Osteocyte (in vitro differentiated cells): ENCODE measurements at places on chromosomes 1 and 21. TPM values are rescaled to one million over a fixed set of nuclear protein-coding genes. Genes with fewer than 3 reads are reported as not detected.

DNA sequence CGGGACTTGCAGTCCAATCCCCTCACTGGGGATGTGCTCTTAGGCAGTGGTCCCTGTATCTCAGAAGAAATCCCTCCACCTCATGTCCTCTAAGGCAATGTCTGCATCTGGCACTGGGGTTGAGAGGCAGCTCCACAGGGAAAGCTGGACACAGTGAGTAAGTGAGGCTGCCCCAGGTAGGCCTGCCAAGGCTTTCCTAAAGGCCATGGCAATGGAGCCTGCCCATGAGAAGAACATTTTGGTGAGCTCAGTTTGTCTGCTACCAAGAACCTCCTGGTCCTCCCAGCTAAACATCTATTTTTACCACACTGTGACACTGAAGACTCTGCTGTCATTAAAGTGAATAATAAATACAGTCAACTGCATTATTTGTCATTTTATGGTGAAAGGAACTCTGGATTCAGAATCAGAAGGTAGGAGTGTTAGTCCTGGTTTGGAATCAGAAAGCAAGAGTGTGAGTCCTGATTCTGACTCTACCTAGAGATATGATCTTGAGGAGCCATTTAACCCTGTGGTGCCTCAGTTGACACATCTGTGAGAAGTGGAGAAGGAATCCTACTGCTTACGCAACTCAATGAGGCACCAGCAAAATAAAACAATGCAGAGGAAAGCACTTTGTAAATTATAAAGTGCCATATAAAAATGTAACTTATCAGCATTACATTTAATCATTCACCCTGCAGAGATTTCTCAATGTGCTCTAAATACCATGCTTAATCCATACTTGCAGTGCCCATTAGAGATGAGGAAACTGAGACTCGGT lies 41.0 kb downstream of the TBX15 start:
- no peaks in the 10 kb centered on the region for H3K36me3 ChIP-seq
- no peaks in the 10 kb centered on the region for H3K27me3 ChIP-seq
- no peaks in the 10 kb centered on the region for H3K4me1 ChIP-seq
- DNase-seq = no peak

DNA sequence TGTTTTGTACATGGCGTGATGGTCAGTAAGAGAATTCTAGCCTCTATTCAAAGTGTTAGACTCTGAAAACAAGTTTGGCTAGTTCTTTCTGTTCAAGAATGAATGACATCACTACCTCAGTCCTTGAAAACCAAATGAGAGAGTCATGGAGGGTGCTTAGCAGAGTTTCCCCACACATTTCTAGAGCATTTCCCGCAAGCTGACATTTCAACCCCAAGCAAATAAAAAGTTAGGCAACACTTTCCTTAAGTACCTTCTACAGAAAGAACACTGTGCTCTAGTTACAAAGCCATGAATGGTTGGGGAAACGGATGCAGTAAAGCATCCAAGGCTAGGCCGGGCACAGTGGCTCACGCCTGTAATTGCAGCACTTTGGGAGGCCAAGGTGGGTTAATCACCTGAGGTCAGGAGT lies 47.9 kb upstream of the SLC44A3 start:
- no peak overlapping the region for H3K27ac ChIP-seq
- H3K27me3 ChIP-seq = no peaks in the 10 kb centered on the region
- H3K4me1 ChIP-seq = peaks cover 18% of the 10 kb centered on the region
- H3K36me3 ChIP-seq = peaks cover 2% of the 10 kb centered on the region
- no peak overlapping the region for H3K4me3 ChIP-seq

DNA sequence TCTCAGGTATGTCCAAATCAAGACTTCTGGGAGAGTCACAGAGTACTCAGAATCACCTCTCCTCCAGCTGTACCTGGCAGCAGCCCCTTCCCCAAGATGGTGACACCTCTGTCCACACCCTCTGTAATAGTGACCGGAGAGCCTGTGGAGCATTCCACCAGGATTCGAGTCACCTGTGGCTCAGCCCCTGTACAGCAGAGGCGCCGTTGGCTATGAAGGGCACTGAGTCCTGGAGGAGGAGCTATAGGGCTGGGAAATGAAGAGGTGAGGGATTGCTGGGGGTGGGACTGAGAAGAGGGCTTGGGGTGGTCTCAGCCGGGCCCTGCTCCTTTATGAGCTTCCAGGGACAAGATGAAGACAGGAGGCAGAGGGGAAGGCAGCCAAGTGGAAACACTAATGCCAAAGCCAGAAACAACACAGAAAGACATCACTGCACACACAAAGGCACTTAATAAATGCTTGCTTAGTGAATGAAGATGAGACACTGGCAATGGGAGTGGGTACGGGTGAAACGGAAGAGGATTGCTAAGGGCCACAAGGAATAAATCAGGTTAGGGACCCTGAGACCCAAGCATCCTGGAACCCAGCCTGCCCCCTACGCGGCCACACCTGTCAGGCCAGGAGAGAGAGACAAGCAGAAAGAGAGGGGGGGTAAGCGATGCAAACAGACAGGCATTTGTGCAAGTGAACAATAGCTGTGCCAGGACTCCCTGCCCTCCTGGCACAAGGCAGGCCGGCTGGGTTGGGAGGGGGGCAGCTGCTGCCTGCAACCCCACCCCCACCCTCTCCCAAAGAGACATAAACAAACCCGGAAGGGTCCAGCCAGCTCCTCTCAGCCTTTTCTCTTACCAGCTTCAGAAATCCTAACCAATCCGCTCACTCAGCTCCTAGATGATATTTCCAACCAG lies 3.9 kb downstream of the ARHGEF2 start:
- DNase-seq = no peak
- H3K27ac ChIP-seq = peak overlapping the region; percentile 98
- H3K27me3 ChIP-seq = no peaks in the 10 kb centered on the region
- peak overlapping the region; percentile 88 for H3K4me3 ChIP-seq
- peaks cover 82% of the 10 kb centered on the region for H3K4me1 ChIP-seq

DNA sequence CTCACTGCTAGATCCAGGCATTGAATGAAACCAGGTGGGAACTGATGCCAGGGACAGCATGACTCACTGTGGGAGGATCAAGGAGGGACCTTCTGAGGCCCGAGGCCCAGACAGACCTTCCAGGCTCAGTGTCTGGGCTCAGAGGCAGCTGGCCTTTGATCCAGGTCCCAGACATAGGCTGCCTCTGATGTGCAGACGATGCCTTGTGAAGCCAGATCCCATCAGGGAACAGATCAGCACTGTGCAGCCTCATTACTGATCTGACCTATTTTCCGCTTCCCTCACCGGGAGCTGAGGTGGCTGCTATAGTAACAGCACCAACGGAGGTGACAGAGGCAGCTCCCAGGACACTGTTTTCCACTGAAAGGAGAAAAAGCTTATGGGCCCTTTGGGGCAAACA lies 399.5 kb downstream of the MATN1 start:
- H3K27ac ChIP-seq = no peak overlapping the region
- H3K27me3 ChIP-seq = no peaks in the 10 kb centered on the region
- no peak overlapping the region for H3K4me3 ChIP-seq
- no peaks in the 10 kb centered on the region for H3K36me3 ChIP-seq

Gene NUDT4B
- 0.68 TPM in 1 of 2 replicates, not detected in the other for total RNA-seq
